ENCODE measurements at places on chromosomes 1 and 21.

- no peak for DNase-seq
These were observed 112.2 kb downstream of the ITSN1 start for GRCh38 chr21:33754481-33754880.

GRCh38 chr1:244727871-244728474, 75.0 kb downstream of the DESI2 start:
- no peak for DNase-seq

DNA sequence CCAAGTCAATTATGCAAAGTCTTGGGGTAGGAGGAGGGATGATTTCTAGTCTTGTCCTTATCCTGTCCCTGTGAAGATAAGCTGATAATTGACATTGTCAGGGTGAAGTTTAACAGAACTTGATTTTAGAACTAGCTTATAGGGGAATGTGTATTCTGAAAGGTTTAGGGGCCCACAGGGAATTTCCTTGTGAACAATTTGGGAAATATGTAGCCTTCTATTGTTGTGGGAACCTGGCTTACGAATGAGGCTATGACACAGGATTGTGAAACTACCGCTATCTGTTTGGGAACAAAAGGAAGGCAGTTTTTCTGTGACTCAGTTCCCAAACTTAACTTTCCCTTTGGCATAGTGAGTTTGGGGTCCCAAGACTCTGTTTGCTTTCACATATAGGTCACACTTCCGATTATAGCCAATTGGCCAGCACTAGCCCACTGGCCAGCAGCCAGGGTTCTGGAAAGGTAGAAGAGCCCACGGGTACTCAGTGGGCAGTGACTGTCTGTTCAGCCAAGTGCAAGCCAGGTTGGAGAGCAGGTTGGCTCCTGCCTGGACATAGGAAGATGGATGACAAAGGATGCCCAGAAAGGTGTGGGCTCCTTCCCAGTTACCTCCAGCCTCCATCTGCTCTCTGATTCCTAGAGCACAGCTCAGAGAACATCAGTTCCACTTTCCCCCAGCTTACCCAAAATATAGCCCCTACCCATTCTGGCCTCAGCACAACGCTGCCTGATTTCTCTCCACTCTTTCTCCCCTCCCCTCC, 35.5 kb downstream of the H3-3A start:
- no peak for DNase-seq

- DNase-seq = no peak
These were observed 408.1 kb upstream of the ADGRL2 start for GRCh38 chr1:81392526-81393226.

DNA sequence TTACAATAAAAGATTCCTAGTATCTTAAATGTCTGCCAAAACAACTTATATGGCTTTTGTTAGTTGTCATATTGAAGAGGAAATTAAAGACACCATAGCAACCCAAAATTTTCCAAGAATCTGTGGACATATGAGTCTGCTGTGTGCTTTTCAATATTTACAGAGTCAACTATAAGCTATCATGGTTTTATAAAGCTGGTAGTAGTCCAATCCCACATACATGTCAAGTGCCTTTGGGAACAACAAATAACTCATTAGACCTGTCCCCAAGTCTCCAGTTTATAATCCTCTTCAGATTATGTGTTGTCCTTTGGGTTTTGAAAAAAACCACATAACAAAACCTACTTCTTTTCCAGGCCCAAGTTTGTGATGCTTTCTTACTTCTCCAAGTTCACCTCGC, 293.8 kb upstream of the USP25 start:
- no peak for DNase-seq

DNA sequence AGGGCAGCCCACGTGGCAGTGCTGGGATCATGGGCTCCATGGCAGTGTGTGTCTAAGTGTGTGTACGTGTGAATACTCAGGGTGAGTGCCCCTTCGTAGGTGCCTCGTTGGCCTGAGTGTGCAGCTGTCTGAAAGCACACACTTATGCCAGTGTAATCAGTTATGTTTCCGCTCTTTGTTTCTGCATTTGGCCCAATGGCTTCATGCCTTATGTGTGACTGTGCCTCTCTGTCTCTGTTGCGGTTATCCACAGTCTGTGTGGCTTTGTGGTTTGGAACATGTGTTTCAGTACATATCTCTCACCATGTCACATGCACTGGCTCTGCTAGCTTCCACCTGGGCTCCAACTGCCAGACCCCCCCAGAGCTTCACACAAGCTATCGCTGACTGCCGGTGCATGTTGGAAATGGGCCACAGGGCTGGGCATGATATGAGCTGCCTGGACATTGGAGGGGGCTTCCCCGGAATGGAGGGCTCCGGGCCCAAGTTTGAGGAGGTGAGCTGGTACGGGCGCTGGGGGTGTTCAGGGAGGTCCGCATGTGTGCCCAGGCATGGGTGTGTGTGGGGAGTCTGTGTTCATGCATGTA, 70.3 kb upstream of the TINAGL1 start:
- no peak for DNase-seq

DNA sequence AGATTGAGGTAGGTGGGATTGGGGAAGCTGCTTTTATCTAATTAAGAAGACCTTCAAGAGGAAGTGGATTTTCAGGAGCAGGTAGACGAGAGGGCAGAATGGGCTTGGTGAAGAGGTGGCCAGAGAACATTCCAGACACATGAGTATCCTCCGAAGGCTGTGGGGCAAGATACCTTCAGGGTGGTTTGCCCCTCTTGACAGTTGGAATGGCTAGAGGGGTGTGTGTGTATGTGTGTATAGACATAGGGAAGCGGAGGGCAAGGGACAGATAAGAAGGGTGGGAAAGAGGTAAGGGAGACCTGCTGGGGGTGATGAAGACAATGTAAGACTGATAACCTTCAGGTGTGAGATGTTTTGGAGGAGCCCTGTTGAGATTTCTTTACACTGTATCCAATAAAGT, 46.8 kb upstream of the TSPAN2 start:
- DNase-seq = no peak

DNA sequence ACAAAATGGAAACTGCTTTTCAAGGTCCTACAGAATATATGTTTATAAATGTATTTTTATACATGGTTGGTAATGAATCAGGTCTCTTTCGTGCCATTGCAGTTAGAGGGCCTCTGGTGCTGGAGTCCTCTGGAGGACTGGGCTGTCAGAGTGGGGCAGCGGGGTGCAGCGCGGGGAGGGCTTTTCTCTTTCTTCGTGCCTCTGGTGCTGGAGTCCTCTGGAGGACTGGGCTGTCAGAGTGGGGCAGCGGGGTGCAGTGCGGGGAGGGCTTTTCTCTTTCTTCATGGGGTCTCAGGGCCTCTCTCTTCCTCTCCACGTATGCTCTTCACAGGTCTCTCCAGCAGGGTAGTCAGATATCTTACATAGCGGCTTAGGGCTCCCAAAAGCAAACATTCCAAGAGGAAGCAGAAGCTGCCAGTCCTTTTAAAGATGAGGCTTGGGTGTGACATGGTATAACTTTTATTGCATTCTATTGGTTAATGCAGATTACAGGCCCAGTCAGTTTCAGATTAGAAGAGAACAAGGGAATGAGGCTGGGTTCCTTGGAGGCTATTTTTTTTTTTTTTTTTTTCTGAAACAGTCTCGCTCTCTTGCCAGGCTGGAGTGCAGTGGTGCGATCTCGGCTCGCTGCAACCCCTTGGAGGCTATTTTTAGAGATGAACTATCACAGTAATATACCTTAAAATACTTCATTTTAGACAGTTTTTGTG, 13.1 kb downstream of the SDCCAG8 start:
- no peak for DNase-seq

DNA sequence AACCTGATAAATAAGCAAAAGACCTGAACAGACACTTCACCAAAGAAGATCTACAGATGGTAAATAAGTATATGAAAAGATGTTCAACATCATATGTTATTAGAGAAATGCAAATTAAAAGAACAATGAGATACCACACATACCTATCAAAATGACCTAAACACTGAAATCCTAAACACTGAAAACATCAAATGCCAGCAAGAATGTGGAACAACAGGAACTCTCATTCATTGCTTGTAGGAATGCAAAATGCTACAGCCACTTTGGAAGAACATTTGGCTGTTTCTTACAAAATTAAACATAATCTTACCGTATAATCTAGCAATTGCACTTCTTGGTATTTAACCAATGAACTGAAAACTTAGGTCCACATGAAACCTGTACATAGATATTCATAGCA, 14.9 kb upstream of the PIGK start:
- no peak for DNase-seq

DNA sequence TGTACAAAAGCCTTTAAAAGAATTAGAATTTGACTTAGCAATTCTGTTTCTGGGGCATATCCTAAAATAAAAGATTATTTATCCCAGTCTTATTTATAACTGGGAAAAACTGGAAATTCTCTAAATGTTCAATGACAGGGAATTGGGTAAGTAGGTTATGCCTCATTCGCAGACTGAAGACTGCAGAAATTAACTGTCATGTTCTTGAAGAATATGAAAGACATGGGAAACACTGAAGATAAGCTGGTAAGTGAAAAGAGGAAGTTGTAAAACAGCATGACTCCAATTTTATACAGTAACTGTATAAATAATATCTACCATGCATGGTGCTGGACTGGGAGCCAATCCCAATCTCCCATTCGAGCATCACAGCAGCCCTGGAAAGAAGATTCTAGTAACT, 50.6 kb upstream of the SLC2A1 start:
- no peak for DNase-seq

DNA sequence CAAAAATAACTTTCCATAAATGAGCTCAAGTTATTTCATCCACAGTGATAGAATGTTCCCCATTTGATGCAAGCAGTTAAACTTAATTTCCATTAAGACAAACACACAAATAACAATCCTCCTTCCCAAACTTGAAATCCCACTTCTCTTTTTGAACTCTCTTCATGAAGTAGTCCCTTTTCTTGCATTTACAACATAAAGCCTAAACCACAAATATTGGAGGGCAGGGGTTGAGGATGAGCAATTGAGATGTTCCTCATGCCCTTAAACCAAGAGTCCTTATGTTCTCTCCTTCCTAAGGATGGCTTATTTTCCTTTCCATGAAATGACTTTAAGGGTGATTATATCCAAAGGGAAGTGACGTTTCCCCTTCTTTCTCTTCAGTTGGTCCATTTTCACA, 228.8 kb downstream of the DISC1 start:
- no peak for DNase-seq

DNA sequence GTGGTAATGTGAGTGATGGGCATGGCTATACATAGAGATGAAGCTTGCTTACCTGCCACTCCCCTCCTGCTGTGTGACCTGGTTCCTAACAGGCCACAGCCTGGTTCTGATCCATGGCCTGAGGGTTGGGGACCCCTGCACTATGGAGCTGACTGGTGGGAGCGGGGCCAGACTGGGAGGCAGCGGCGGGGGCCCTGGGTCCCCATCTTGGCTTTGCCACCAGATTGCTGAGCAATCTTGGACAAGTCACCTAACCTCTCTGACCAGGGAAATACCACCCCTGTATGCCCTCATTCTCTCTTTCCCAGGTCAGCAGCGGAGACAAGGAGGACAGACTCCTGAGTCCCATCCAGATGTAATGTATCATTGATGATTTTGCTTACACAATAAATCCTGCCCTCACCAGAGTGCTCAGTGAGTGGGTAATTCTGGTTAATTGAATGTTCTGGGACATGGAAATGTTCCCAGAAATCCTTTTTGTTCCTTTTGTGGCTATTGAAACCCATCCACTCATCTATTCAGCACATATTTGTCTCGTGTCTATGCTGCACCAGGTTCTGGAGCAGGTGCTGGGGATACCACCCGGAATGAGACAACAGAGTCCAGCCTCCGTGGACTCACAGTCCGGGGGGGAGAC, 4.1 kb upstream of the ARHGEF10L start:
- no peak for DNase-seq

GRCh38 chr1:14498839-14499238, 99.6 kb upstream of the KAZN start:
- DNase-seq = no peak

- no peak for DNase-seq
These were observed 366.2 kb downstream of the USH2A start for GRCh38 chr1:216057063-216057462.

GRCh38 chr1:30258876-30259275, 464.5 kb downstream of the MATN1 start:
- DNase-seq = no peak

DNA sequence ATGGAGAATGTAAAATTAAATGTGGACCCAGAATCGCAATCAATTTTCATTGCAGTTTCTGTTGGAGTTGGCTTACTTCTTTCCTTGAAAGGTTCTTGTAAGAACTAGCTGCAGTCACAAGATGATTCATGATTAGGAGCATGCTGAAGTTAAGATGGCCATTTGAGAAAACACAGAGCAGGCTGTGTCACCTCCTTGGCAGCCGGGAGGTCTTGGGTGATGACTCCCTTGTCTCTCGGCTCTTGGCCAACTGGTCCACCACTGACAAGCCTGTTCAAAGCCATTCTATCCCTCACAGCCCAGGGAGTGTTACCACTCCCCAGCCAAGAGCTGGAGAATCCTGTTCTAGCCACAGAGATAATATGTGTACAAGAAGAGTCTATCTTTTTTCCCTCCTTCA, 40.6 kb downstream of the OPTC start:
- no peak for DNase-seq

GRCh38 chr21:41832596-41833496, 46.3 kb downstream of the PRDM15 start:
- no peak for DNase-seq

DNA sequence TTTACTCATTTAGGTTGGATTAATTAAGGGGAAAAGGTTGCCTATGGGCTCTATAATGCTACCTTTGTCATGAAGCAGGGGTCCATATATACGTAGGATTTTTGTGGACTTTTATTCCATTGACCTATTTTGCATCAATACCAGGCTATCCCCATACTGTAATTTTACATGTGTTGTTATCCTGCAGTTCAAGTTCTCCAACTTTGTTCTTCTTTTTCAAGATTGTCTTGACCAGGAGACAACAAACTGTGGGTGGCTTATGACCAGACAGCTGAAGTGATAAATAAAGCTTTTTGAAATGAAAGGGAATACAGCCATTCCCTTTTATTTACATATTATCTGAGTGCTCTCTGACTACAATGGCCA, 345.7 kb downstream of the BARHL2 start:
- DNase-seq = no peak

DNA sequence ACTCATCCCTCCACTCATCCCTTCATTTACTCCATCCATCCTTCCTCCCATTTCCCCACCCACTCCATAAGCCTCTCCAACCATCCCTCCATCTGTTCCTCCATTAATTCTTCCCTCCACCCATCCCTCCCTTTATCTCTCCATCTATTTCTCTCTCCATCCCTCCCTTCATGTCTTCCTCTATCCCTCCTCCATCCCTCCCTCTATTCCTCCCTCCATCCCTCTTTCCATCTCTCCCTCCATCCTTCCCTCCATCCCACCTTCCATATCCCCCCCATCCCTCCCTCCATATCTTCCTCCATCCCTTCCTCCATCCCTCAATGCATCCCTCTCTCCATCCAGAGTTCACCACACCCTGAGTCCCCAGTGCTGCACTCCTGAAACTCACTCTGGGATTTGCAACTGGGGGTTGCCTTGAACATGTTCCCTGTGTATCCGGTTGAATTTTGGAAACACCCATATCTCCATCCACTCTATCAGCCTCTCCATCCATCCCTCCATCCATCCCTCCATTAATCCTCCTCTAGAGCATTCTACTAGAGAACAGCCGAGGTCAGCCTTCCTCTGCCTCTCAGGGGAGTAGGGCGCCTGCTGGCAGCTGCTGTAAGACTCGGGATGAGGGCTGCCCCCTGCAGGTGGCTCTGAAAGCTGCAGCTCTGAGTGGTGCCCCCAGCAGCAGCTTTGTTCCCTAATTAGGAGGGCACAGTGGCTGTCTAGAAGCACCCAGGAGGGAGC, 39.4 kb downstream of the ABCG1 start:
- DNase-seq = peak; percentile 78

GRCh38 chr1:212413902-212414327, 771 bp downstream of the PACC1 start:
- no peak for DNase-seq
